Effector CD4-positive, alpha-beta T cell (primary cell): ENCODE measurements at places on chromosomes 16 and 17.

DNA sequence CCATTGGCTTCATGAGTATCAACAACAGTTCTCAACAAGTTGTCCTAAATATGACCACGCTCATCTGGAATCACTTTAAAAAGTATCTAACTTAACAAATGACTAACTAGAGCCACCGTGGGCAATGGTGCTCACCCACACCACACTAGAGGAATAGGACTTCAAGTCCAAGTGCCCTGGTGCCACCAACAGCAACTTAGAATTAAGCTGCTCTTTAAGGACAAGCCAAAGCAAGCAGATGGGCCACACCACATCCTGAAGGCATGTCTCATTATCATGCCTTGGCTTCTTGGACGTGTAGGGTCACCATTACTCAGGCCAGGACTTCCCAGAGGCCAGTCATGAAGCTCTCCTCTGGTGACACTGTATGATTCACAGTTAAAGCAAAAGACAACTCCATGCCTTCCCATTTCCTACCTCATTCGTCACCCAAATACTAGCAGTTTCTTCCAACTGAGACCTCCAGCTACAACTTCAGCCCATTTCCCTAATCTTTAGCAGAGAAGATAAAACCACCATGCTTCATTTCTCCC is 9.4 kb upstream of the SLC6A4 start:
- DNase-seq = no peak

- no peak for DNase-seq
These were observed 50.6 kb downstream of the GTF3C1 start for GRCh38 chr16:27498916-27499658.

- no peak for DNase-seq
These were observed at the start of gene ENPP7 for GRCh38 chr17:79730769-79731483. Gene ENPP7 (plus strand): TSS chr17:79730943. CDS start chr17:79731140, 197 bp downstream.

- DNase-seq = no peak
These were observed 10.7 kb upstream of the KCNJ2 start for GRCh38 chr17:70158591-70158990.
